ENCODE measurements at places on chromosomes 1 and 21.

GRCh38 chr1:240720976-240721375 lies 109.0 kb upstream of the GREM2 start:
- DNase-seq = no peak

- no peak for DNase-seq
Observed at GRCh38 chr1:229981736-229982135, 85.3 kb upstream of the GALNT2 start.

DNA sequence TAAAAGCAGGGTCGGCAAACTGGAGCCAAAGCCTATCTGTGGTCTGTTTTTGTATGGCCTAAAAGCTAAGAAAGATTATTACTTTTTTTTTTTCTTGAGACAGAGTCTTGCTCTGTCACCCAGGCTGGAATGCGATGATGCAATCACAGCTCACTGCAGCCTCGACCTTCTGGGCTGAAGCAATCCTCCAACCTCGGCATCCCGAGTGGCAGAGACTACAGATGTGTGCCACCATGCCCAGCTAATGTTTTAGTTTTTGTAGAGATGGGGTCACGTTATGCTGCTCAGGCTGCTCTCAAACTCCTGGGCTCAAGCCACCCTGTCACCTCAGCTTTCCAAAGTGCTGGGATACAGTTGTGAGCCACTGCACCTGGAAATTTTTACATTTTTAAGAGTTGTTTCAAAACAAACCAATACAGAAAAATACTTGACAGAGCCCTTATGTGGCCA lies 6.5 kb upstream of the GLRX2 start:
- no peak for DNase-seq

DNA sequence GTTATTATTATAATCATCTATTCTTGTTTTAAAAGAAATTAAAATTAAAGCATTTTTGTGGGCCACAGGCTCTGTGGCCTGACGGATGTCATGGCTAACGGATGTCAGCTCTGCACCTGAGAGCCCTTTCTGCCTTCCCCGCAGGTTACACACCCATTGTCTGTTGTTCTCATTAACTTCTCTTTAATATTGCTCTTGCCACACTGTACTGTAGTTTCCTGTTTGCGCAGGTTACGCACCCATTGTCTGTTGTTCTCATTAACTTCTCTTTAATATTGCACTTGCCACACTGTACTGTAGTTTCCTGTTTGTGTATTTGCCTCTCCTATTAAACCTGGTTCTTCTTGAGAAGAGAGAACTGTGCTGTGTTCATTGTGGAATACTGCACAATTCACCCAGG lies 294.4 kb upstream of the PLXNA2 start:
- DNase-seq = no peak

GRCh38 chr1:47226121-47226838 lies 5.7 kb downstream of the TAL1 start:
- DNase-seq = no peak

GRCh38 chr1:248850124-248850523 lies 8.8 kb downstream of the ZNF692 start:
- no peak for DNase-seq

Data from midbrain (tissue), 1 donor.